ENCODE measurements at places on chromosomes 3 and 15. TPM values are rescaled to one million over a fixed set of nuclear protein-coding genes. Genes with fewer than 3 reads are reported as not detected.

Gene ADGRG7
- 1.4 TPM for total RNA-seq

Gene ITIH1
- total RNA-seq: 14.1 TPM

Gene CISH
- total RNA-seq: 4.9 TPM

Gene KLHL40
- total RNA-seq: not detected

Gene ZNF860
- 2.2 TPM for total RNA-seq

DNA sequence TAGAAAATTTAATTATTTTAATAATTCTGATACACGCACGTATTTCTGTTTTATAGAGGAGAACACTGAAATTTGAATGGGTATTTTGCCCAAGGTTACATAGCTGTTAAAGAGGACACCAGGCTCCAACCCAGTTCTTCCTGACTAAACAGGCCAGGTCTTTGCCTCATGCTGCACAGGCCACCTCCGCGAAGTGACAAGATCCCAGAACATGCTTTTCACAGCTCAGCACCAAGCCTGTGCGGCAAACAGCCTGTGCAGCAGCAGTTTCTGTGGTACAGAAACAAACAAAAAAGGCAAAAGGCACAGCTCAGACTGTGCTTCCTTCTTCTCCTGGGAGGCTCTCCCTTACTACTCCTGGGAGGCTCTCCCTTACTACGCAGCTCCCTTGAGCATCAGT is 6.5 kb downstream of the FOXL2 start:
- no peak overlapping the region for H3K27ac ChIP-seq
- no peak for DNase-seq
- no peak overlapping the region for H3K4me3 ChIP-seq
- no peaks in the 10 kb centered on the region for H3K36me3 ChIP-seq
- H3K27me3 ChIP-seq: peaks cover 99% of the 10 kb centered on the region
- H3K4me1 ChIP-seq: peaks cover 9% of the 10 kb centered on the region

- H3K27me3 ChIP-seq: no peaks in the 10 kb centered on the region
Measured at GRCh38 chr3:45610119-45610518, 15.6 kb downstream of the LIMD1 start.

DNA sequence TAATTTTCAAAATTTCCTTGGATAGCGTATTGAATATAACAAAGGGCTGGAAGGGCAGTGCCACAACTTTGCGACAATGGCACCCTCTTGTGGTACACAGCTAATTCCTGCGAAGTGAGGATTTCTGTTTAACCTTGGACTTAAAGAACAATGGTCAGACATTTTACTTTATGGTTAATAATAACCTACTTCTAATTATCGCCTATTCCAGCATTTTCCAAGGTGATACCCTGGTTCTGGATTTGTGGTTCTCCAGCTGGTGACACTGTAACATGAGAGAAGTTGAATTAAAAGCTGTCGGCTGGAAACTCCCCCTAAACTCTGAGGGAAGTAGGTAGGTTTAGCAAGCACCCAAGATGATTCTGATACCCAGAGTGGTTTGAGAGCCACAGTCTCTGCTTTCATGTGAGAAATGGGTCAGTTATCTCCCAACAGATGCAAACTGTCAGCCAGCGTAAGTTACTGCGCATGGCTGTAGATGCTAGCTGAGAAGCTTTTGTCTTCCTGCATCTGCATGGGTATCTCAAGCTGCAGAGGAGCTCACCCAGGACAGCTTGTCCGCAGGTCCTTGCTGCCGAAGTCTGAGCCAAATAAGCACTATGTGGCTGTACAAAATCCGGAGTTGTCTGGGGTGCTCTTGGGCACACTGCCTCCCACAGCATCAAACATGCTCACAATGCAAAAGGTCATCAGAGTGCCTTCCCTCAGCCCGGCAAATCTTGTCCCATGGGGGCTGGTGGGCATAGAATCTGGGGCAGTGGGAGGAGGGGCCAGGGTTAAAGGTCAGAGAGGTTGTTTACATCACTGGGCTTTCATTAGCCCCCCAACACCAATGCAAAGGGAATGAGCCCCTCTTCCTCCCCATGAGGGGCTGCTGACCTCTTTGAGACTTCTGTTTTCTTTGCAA is 6.6 kb upstream of the CHSY1 start:
- H3K27me3 ChIP-seq: peaks cover 20% of the 10 kb centered on the region
- no peak overlapping the region for H3K4me3 ChIP-seq
- no peaks in the 10 kb centered on the region for H3K36me3 ChIP-seq
- peaks cover 13% of the 10 kb centered on the region for H3K4me1 ChIP-seq

DNA sequence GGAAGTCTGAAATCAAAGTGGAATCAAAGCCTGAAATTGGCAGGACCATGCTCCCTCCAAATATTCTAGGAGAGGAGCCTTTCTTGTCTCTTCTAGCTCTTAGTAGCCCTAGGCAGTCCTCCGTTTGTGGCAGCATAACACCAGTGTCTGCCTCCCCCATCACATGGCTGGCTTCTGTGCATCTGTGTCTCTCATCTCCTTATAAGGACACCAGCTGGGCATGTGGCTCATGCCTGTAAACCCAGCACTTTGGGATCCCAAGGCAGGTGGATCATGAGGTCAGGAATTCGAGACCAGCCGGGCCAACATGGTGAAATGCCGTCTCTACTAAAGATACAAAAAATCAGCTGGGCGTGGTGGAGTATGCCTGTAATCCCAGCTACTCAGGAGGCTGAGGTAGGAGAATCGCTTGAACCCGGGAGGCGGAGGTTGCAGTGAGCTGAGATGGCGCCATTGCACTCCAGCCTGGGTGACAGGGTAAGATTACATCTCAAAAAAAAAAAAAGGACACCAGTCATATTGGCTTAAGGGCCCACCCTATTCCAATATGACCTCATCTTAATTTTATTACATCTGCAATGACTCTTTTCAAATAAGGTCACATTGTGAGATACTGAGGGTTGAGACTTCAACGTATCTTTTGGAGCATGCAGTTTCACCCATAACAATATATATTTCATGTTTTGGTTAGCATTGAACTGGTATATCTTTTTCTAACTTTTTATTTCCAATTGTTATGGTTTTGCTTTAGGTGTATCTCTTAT is 148.0 kb upstream of the TPM1 start:
- peaks cover 24% of the 10 kb centered on the region for H3K4me1 ChIP-seq
- H3K27me3 ChIP-seq: no peaks in the 10 kb centered on the region
- H3K36me3 ChIP-seq: no peaks in the 10 kb centered on the region

DNA sequence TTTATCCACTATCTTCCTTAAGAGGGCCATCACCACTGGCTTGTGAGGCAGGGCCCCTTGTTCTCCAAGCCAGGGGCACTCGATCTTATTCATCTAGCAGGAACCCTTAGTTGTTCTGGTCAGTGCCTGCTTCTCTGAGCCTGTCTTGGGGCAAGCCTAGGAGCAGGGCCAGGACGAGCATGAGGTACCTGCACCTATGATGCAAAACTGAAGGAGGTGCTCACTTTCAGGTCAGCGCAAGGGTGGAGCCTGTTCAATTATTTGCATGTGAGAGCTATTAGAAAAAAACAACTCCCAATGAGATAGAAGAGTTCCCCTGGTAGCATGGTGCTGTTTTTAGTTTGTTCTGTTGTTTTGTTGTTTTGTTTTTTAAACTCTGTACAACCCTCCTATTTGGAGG is 5.0 kb upstream of the CD276 start:
- H3K4me3 ChIP-seq: no peak overlapping the region
- peaks cover 5% of the 10 kb centered on the region for H3K4me1 ChIP-seq
- H3K27ac ChIP-seq: no peak overlapping the region
- no peaks in the 10 kb centered on the region for H3K36me3 ChIP-seq
- peaks cover 10% of the 10 kb centered on the region for H3K27me3 ChIP-seq

DNA sequence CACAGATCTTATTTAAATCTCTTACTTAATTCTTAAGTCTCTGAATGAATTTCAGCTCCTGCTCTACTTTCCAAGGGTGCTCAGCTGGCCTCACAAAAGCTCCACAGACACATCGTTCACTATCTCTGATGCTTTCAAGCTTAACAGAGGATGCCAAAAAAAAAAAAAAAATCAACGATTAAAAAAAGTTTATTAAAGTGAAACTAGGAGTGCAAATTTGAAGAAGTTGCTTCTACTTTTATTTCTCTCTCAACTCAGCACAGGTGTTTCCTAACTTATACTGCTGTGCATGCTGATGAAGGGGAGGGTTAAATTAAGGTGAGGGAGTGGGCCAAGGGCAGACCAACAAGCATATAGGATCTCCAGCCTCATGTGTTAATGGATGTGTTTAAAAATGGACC is 157.2 kb downstream of the TIGIT start:
- H3K36me3 ChIP-seq: no peaks in the 10 kb centered on the region
- DNase-seq: no peak
- H3K27me3 ChIP-seq: no peaks in the 10 kb centered on the region
- H3K4me3 ChIP-seq: peak overlapping the region; percentile 51
- no peak overlapping the region for H3K27ac ChIP-seq

DNA sequence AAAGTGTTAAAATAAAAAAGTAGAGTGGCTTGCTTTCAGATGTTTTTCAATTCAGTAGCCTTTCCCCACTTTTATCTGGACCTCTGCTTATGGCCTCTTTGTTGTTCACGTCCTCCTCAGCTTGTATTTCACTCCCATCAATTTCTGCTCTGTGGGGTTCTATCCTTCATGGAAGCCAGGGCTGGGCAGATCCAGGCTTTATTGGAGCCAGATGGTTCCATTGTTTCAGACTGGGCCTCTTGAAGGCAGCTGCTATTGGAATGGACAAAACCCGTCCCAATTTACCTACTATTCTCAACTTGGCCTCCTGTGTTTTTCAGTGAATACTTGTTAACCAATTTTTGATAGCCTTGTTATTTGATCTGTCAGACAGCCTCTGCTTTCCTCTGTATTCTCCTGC is 10.9 kb upstream of the AADACL2 start:
- H3K4me1 ChIP-seq: no peaks in the 10 kb centered on the region
- no peak for DNase-seq
- H3K4me3 ChIP-seq: no peak overlapping the region

GRCh38 chr3:116039651-116039985 is 405.7 kb downstream of the LSAMP start:
- no peak for DNase-seq
- no peaks in the 10 kb centered on the region for H3K36me3 ChIP-seq
- no peak overlapping the region for H3K4me3 ChIP-seq
- no peak overlapping the region for H3K27ac ChIP-seq

DNA sequence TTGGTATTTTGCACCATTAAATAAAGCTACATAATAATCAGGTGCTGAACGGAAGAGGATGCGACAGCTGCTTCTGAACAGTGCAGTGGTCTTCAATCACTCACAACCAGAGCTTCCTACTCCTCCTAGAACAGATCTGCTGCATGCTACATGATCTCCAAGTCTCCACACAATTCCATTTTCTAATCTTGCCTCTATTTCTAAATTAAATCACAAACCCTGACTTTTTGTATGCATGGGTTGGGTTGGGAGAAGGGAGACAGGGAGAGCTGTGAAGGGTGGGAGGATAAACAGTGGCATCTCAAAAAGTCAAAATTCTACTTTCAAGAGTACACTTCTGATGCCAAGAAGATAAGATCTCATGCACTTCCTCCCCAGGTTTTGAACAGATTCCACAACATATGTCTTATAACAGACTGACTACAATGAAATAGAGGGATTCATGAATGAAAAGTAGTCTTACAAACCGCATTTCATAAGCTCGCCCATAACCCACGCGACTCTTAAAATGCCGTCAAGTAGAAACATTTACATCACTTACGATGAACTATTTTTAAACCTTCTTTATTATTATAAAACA is 57.2 kb downstream of the CHSY1 start:
- peaks cover 37% of the 10 kb centered on the region for H3K4me1 ChIP-seq
- no peaks in the 10 kb centered on the region for H3K36me3 ChIP-seq
- no peak overlapping the region for H3K27ac ChIP-seq
- H3K27me3 ChIP-seq: no peaks in the 10 kb centered on the region

GRCh38 chr15:34610354-34610753 is 26.9 kb upstream of the GOLGA8B start:
- H3K4me3 ChIP-seq: no peak overlapping the region
- H3K4me1 ChIP-seq: no peaks in the 10 kb centered on the region
- no peaks in the 10 kb centered on the region for H3K36me3 ChIP-seq
- H3K27ac ChIP-seq: no peak overlapping the region

- H3K27ac ChIP-seq: no peak overlapping the region
- no peak for DNase-seq
- H3K4me3 ChIP-seq: no peak overlapping the region
- peaks cover 3% of the 10 kb centered on the region for H3K27me3 ChIP-seq
- H3K4me1 ChIP-seq: no peaks in the 10 kb centered on the region
Measured at GRCh38 chr3:18888370-18888769, 259.9 kb upstream of the KCNH8 start.
